ENCODE measurements at places on chromosomes 11 and 22.
A peak's percentile ranks its signal among the peaks of the same experiment; 100 is the strongest.

- peak; percentile 54 for DNase-seq
These were observed 59.2 kb upstream of the ATXN10 start for GRCh38 chr22:45612451-45612901.

DNA sequence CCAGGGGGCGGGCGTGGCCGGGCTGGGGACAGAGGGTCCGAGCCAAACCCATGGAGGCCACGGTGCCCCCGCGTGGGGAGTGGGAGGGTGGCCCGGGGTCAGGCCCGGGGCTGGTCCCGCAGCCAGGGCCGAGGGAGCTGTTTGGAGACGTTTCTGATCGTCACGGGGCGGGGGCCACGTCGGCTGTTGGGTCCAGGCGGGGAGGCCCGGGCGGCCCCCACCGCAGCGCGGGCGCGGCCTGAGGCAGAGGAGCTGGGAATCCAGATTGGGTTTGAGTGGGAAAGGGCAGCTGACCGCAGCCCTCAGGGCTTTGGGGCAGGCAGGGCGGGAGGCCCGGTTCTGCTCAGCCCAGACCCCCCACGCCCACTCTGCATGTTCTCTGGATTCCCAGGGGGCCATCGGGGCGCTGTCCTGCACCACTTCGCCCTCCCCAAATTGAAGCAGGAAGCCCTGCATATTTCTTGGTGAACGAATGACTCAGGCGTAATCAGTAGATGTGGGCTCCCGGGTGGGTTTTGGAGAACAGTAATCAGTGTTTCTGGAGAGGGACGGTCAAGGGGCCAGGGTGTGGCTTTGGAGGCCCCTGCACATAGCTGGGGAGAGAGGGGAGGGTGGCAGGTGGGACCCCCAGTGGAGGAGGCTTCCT lies 583 bp downstream of the MRPL23 start:
- DNase-seq = no peak

GRCh38 chr11:35623621-35624168 lies 5.4 kb downstream of the FJX1 start:
- no peak for DNase-seq

DNA sequence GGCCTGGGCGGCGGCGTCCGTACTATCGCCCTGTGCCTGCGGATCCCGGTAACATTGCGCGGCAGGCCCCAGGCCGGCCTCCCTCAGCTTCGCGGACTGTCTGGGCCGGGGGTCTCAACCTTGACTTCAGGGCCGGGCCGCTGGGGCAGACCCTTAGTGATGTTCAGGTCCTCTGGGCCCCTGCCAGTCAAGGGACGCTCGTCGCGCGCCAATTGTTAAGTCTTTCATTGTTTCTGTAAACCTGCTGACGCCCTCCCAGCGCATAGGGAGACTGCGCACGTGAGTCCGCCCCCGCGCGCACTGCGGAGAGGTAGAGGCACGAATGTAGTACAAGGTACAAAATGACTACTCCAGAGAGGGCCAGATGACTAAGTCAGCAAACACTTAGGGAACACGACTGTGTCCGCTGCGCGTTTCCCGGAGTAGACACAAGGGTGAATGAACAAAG lies 451 bp upstream of the HDHD5 start:
- DNase-seq = peak; percentile 87

GRCh38 chr22:50278956-50279619 lies 8.9 kb upstream of the MAPK11 start:
- no peak for DNase-seq

- DNase-seq = no peak
These were observed at the start of gene ENTHD1 for GRCh38 chr22:39893526-39893925. TSS of gene ENTHD1 (minus strand) at chr22:39893760. CDS start at chr22:39887748, 6,012 bp downstream.

DNA sequence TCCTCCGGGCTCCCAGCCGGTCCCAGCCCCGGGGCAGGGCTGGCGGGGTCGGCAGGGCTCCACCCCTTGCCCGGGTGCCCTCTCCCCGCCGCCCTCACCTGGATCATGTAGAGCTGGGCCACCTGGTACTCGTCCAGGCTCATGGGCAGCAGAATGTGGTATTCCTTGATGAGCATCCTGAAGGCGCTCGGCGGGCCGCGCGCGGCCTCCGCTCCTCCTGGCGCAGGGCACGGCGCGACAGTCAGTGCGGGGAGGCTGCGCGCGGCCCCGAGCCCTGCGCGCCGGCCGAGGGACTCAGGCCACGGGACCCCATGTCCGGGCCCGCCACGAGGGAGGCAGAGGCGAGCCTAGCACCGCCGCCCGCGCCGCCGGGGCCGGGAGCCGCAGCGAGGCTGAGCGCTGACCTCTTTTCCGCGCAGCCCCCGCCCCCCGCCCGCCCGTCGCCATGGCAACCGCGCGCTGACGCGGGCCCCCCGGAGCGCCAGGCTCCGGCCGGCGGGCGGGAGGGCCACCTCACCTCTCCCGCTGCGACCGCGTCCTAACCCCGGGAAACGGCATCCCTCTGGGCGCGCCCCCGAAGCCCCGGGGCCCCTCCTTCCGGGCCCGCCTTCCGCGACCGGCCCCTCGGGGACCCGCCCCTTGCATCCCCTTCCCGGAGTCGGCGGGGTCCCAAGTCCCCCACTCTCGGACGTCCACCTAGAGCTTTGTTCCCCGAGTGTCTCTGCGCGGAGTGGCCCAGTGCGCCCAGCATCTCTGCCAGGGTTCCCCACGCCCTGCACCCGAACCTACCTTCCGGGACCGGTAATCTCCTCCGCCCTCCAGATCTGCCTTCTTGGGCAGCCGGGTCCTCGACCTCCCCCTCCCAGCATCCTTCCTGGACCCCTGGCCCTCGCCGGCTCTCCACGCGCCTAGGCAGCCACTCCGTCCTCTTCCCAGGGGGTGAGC lies 886 bp downstream of the PITPNM1 start:
- DNase-seq = peak; percentile 54

DNA sequence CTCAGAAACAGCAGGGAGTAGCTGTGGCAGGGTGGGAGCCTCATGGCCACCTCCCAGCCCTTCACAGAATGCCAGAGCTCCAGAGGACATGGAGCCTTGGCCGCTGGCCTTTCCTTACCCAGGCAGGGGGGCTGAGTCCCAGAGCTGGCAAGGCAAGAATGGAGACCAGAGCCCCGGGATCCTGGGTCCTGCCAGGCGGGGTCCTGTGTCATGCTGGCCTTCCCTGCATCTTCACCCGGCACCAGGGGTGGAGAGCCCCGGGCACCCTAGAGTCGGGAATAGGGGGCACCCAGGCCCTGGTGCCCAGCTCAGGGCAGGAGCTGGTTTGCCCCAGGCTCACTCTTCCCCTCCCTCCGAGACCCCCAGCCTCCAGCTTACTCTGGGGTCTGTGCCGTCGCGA lies 519.9 kb downstream of the TBC1D22A start:
- no peak for DNase-seq

- DNase-seq = no peak
These were observed 14.1 kb downstream of the POLA2 start for GRCh38 chr11:65275906-65276305.

- DNase-seq = no peak
These were observed 9.4 kb downstream of the NCF4 start for GRCh38 chr22:36870250-36870649.

DNA sequence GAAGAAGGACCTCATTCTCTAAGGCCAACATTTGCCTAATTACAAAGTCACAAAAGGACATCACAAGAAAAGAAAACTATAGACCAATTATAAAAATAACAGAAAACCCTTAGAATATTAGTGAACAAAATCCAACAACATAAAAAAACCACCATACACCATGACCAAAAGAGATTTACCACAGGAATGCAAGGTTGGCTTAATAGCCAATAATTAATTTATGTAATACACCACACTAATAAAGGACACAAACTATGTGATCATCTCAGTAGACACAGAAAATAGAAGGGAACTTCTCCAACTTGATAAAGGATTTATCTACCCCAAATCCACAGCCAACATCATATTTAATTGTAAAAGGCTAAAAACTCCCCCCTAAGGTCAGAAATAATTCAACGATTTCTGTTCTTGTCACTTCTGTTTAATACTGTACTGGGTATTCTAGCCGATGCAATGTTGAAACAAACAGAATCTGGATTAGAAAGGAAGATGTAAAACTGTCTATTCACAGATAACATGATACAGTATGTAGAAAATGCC lies 24.9 kb downstream of the CLTCL1 start:
- no peak for DNase-seq

DNA sequence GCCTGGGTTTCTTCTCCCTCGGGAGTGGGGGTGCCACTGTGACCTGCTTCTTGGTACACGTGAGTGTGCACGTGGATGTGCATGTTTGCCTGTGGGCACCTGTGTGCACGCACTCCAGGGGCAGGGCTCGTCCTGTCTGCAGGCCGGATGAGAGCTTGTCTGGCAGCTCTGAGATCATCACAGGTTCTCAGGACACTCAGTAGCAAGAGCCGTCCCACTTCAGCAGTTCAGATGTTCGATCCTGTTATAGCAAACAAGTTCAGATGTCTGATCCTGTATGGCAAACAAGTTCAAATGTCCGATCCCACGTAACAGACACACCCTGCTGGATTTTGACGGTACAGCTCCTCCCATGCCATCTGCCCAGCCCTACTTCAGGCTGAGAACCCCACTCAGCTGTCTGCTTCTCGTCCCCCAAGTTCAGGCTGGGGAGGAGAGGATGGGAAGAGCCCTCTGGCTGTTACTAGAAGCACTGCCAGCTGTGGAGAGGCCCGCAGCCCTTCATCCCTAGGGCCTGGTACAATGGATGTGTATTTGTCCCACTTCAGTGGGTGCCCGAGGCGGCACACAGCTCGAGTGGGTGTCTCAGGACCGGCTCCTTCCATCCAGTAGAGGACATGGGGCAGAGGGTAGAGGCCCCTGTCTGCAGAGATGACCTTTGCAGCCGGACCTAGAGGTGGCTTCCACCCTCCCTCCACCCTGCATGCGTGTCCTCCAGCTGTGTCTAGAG lies 1126.9 kb downstream of the BRD1 start:
- no peak for DNase-seq

DNA sequence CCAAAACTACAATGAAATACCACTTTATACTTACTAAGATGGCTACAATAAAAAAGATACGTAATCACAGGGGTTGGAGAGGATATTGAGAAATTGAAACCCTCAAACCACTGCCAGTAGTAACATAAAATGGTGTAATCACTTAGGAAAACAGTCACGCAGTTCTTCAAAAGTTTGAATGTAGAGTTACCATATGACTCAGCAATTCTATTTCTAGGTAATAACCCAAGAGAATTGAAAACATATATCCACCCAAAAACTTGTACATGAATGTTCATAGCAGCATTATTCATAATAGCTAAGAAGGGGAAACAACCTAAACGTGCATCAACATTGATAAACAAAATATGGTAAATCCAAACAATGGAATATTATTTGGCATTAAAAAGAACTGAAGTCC lies 24.4 kb upstream of the PSMA1 start:
- no peak for DNase-seq

- no peak for DNase-seq
These were observed 47.3 kb downstream of the IGF2 start for GRCh38 chr11:2091786-2092463.

GRCh38 chr11:23957314-23957713 lies 539.5 kb upstream of the LUZP2 start:
- no peak for DNase-seq
